ENCODE measurements at places on chromosomes 16 and 17. TPM values are rescaled to one million over a fixed set of nuclear protein-coding genes. Genes with fewer than 3 reads are reported as not detected.

DNA sequence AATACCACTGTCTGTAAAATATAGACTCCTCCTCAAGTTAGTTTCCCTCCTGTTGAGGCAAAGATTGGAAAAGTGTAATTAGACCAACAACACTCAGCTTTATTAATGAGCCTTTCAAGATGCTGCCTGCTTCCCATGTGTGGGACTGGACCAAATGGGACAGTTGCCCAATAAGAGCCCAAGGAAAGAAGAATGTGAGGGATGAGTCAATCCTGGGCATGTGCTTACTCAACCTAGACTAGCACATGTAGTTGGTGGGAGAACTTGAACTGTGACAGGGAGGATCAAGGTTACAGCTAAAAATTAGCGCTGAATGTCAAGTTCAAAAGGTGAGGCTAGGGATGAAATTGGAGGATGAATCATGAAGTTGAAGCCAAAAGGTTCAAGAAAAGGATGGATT, 435.5 kb downstream of the CA10 start:
- H3K27me3 ChIP-seq = no peaks in the 10 kb centered on the region
- no peaks in the 10 kb centered on the region for H3K4me1 ChIP-seq
- peaks cover 4% of the 10 kb centered on the region for H3K36me3 ChIP-seq
- no peak overlapping the region for H3K27ac ChIP-seq
- no peak overlapping the region for H3K4me3 ChIP-seq

The TCF25 gene
- total RNA-seq = 171 TPM

- peaks cover 39% of the 10 kb centered on the region for H3K4me1 ChIP-seq
- H3K27me3 ChIP-seq = peaks cover 15% of the 10 kb centered on the region
- H3K4me3 ChIP-seq = peak overlapping the region; percentile 32
- H3K27ac ChIP-seq = peak overlapping the region; percentile 77
- peak; percentile 91 for DNase-seq
- no peaks in the 10 kb centered on the region for H3K36me3 ChIP-seq
These were observed 213.1 kb downstream of the FOXL1 start for GRCh38 chr16:86791287-86792035.

The ZNF385C gene
- total RNA-seq = not detected

The SDK2 gene
- total RNA-seq = not detected

- H3K4me1 ChIP-seq = peaks cover 46% of the 10 kb centered on the region
- no peak overlapping the region for H3K4me3 ChIP-seq
- no peaks in the 10 kb centered on the region for H3K36me3 ChIP-seq
- peaks cover 5% of the 10 kb centered on the region for H3K27me3 ChIP-seq
These were observed 31.3 kb upstream of the DDX52 start for GRCh38 chr17:37674511-37674910.

DNA sequence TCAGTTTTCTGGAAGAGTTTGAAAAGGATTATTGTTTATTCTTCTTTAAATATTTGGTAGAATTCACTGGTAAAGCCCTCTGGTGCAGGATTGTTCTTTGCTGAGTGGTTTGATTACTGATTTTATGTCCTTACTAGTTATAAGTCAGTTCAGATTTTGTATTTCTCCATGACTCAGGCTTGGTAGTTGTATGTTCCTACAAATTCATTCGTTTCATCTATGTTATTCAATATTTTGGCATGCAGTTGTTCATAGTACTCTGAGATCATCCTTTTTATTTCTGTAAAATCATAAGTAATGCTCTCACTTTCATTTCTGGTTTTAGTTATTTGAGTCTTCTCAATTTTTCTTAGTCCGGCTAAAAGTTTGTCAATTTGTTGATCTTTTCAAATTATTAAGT, 58.1 kb upstream of the CRYM start:
- peak; percentile 3 for DNase-seq
- no peak overlapping the region for H3K4me3 ChIP-seq
- peaks cover 13% of the 10 kb centered on the region for H3K36me3 ChIP-seq
- H3K4me1 ChIP-seq = peaks cover 31% of the 10 kb centered on the region
- peaks cover 2% of the 10 kb centered on the region for H3K27me3 ChIP-seq

GRCh38 chr16:52076801-52077201, 470.1 kb downstream of the TOX3 start:
- no peaks in the 10 kb centered on the region for H3K27me3 ChIP-seq
- H3K27ac ChIP-seq = no peak overlapping the region
- no peaks in the 10 kb centered on the region for H3K4me1 ChIP-seq
- no peak overlapping the region for H3K4me3 ChIP-seq
- no peak for DNase-seq

The HOXB3 gene
- total RNA-seq = not detected

- H3K4me1 ChIP-seq = peaks cover 61% of the 10 kb centered on the region
- H3K4me3 ChIP-seq = peak overlapping the region; percentile 87
- DNase-seq = no peak
- peaks cover 13% of the 10 kb centered on the region for H3K27me3 ChIP-seq
- peaks cover 20% of the 10 kb centered on the region for H3K36me3 ChIP-seq
These were observed 11.3 kb downstream of the TBX2 start for GRCh38 chr17:61411011-61411260.

The PRDM7 gene
- not detected for total RNA-seq

The CFDP1 gene
- 37.2 TPM for total RNA-seq

DNA sequence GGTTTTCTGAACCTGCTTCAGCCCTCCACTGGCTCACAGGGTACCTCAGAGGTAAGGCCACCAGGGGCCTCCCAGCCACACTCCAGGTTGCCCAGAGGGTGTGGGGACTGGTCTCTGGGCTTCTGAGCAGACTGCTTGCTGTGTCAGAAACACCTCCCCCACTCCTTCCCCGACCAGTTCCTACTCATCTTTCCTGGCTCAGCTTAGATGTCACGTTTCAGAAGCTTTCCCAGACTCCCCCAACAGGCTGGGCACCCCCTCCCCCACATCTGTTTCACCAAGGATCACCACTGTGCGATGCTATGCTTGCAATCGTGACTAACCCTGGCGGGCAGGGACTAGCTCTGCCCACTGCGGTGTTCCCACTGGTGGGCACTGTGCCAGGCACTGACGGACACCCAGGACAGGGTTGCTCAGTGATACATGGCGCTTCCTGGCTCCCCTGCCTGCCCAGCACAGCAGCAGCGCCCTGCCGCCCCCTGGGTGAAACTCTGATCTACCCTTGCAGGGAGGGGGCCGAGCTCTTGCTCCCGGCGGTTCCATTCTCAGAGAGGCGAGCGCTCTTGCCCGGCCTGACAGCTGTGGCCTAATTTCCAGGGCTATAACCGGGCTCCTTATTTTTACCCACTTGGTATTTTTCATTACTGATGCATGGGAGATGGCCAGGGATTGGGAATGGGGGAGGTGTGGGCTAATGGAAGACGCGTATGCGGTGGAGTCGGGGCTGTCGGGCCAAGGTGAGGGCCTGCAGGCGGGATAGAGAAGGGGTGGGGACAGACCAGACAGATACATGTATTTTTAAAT, 29.4 kb upstream of the MTSS2 start:
- peaks cover 12% of the 10 kb centered on the region for H3K36me3 ChIP-seq
- H3K4me3 ChIP-seq = peak overlapping the region; percentile 67
- peak; percentile 100 for DNase-seq

GRCh38 chr16:20906341-20907255, 6.0 kb downstream of the LYRM1 start:
- H3K4me3 ChIP-seq = peak overlapping the region; percentile 67
- H3K27ac ChIP-seq = peak overlapping the region; percentile 83
- DNase-seq = peak; percentile 78
- H3K27me3 ChIP-seq = no peaks in the 10 kb centered on the region
